ENCODE measurements at places on chromosomes 3 and 15.
A peak's percentile ranks its signal among the peaks of the same experiment; 100 is the strongest.

DNA sequence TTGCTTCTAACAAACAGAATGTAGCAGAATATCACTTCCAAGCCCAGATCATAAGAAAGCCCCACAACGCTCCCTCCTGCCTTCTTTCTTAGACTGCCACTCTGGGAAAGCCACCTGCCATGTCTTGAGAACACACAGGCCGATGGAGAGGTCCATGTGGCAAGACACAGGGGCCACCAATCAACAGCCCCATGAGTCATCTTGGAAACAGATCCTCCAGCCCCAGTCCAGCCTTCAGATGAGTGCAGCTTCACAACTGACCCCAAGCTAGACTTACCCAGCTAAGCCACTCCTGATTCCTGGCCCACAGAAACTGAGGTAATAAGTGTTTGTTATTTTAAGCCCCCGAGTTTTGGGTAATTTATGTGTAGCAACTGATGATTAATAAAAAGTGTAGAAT lies 39.7 kb downstream of the PTH1R start:
- DNase-seq = no peak

DNA sequence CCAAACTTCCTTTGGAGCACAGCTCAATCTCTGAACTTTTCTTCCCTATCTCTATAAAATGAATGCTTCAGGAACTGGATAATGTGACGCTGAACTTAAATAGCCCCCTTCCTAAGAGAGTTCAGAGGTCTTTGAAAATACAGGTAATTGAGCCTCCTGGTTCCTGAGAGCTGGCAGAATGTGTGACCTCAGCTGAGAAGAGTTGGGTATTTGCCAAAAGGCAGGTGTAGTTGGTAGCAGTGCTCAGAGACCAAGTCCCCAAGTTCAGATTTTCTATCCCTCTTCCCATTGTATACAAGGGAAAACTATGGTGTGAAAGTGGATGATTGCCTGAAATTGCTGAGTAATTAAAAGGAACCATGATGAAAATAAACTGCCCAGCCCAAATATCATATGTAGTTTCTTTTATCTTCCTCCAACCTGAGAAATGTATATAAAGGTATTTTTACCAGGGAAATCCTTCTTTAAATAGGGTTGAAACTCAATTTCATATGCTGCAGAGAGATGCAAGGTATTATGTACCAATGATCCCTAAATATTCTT lies 154.6 kb upstream of the ICE2 start:
- no peak for DNase-seq

- DNase-seq = peak; percentile 61
These were observed 45.5 kb downstream of the SLC28A1 start for GRCh38 chr15:84929795-84930603.

GRCh38 chr3:196942915-196943277 lies 568 bp upstream of the NCBP2 start:
- peak; percentile 51 for DNase-seq

- DNase-seq = peak; percentile 69
These were observed 68.5 kb downstream of the TMCC1 start for GRCh38 chr3:129824926-129825541.

- no peak for DNase-seq
These were observed 2.1 kb upstream of the BRPF1 start for GRCh38 chr3:9729419-9729818.

- no peak for DNase-seq
These were observed 39.7 kb downstream of the STT3B start for GRCh38 chr3:31572236-31573004.

- no peak for DNase-seq
These were observed 55.2 kb downstream of the MCTP2 start for GRCh38 chr15:94286583-94286982.

DNA sequence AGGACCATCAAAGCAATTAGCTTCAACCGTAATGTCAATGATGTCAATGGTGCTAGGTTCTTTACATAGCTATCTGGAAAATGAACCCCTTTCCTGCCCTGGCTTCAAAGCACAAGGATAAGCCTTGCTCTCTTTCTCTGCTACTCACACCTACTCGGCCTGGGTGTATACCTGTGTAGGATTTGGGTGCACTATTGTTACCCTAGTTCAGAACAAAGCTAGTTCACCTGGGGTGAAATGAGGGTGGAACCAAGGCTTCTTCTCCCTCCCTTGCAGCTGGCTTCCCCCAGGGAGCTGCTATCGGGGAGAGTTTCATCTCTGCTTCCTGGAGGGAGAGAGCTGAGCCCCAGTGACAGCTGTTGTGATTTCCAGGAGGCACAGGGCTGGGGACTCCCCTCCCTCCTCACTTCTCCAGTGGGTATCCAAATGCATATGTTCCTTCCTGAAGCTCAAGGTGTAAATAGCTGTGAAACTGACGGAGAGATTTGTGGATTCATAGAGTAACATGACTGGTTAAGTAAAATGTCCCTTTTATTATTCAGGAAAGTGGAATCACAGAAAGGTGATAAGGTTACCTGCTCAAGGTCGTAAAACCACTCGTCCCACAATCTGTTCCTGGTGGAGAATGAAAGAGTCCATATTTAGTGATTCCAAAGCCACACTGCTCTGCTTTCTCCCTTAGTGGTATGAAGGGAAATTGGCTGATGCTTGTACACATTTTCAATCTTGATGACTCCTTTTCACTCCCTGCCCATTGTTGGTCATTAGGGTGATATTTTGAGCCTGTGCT lies 11.8 kb upstream of the C3orf70 start:
- DNase-seq = no peak

DNA sequence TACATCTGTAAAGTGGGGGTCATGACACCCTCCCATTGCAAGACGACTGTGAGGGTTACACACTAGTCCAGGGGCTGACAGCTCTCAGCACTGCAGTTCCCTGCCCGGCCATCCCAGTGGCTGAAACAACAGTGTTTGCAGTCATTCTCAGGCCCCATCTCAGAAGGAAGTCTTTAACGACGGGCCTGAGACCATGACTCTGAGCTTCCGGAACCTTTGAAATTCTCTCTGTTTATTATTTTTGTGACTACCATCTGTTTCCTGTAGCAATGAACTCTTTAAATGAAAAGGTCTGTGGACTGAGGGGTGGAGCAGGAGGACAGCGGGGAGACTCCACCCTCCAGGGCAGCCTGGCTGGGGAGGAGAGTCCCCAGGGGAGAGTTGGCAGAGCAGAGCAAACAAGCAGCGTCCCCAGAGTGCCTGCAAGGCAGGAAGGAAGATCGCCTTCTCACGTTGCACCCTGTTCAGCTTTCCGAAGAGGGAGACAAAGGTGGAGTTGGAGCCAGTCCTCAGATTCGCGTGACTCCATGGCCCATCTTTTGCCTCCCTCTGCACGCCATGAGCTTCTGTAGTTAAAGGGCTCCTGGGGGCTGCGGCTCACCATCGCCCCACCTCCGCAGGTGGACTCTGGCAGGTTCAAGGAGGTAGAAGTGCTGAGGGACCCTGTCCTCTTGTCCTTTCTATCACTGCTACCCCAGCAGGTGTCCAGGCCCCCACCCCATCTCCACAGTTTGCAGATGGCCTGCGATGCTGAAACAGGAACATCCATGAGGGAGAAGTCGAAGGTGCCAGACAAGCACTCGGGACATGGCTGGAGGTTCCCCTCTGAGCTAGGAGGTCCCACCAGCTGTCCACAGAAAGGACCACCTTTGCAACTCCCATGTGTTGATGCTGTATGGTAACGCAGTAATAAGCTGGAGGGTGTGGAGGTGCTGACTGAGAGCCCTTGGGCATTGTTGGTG lies 525.8 kb upstream of the PROK2 start:
- peak; percentile 81 for DNase-seq

GRCh38 chr15:92417716-92418115 lies 24.0 kb downstream of the ST8SIA2 start:
- DNase-seq = no peak

DNA sequence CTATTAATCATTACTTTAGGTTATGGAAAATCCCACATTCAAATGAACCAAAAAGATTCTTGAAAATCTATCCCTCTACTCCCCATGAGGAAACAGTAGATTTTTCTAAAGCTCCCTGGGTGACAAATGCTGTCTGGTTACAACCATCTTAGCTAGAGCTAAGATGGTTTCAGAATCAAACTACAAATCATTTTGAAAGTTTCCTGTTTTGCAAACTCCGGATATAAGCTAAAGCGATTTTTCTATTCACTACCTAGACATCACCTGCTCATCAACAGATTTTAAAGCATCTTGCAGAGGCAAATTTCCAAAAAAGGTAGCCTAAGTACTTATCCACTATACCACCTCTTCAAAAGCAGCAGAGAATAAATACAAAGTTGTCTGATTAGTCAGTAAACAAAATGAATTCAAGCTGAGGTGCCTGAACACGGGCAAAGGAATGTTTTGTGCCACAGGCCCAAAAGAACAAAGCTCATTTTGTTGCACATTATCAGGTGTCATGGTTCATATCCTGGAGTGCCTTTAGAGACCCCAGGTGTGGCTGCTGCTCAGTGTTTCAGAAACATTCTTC lies 204.9 kb downstream of the TNIK start:
- DNase-seq = no peak

GRCh38 chr3:4818164-4818563 lies 161.1 kb upstream of the BHLHE40 start:
- no peak for DNase-seq

- peak; percentile 91 for DNase-seq
These were observed 1.4 kb downstream of the CRTAP start for GRCh38 chr3:33115024-33115768.

DNA sequence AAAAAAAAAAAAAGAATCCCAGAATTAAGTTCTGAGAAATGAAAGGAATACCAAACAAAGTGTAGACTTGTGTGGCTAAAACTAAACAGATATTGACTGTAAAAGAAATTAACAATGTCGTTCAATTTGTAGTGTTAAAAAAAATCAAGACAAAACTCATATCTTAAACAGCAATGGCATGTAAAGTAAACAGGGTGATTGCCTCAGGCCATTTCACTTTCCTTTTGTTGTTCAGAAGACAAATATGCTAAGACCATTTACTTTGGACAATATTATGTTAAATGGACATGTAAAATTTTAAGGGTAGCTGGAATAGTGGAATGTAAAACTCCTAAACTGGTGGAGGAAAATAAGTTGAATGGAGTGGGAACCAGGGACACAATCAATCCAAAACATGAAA lies 139.1 kb downstream of the RTP4 start:
- no peak for DNase-seq

DNA sequence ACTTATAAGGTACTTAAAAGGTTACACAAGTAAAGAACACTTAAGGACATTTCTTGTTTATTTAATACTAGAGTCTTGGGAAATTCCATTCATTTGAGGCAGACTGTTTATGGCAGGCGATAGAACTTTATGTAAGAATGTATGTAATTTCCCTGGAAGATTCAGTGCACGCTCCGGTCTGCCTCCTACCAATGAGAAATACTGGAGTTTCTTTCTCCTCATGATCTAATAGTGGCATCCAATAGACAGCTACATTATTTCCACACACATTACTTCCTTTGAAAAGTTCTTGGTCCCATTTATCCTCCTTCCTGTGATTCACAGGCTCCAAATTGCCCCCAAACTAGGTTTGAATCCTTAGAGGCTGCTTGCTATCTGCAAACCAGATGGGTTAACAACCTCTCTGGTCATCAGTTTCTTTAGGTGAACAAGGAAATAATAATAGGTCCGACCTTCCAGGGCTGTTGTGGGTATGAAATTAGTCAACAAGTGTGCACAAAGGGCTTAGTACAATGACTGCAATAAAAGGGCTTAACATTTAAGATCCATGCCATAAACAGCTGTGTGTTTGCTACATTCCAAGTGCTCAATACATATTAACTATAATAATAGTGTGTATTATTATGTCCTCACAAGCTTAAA lies 30.7 kb downstream of the EIF4E3 start:
- DNase-seq = peak; percentile 88

DNA sequence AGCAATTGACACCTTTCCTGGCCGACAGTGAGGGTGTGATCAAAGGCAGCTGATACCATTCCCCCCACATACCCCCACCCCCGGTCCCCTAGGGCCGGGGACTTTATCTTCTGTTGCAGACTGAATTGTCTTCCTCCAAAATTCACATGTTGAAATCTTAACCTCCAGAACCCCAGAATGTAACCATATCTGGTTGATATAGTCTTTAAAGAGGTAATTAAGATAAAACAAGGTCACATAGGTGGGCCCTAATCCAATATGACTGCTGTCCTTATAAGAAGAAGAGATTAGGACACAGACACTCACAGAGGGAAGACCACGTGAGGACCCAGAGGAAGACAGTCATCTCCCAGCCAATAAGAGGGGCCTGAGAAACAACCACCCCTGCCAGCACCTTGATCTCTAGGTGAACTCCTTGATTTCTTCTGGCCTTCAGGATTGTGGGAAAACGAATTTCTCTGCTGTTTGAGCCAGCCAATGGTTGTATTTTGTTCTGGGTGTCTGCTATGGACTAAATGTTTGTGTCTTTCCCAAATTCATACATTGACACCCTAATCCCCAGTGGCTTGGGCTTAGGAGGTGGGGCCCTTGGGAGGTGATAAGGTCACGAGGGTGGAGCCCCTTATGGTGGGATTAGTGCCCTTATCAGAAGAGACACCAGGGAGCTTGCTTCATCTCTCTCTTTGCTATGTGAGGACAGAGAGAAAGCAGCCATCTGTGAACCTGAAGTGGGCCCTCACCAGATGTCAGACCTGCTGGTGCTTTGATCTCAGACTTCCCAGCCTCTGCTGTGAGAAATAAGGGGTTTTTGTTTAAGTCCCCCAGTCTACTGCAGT lies 144.0 kb downstream of the CHSY1 start:
- DNase-seq = no peak

- no peak for DNase-seq
These were observed 1046.4 kb downstream of the NTRK3 start for GRCh38 chr15:87209891-87210689.

GRCh38 chr3:147356909-147357900 lies 49.1 kb downstream of the ZIC4 start:
- DNase-seq = no peak

- DNase-seq = no peak
These were observed 39.2 kb upstream of the STRIT1 start for GRCh38 chr3:155332716-155333115.

GRCh38 chr3:5226783-5227182 lies 39.3 kb downstream of the EDEM1 start:
- DNase-seq = peak; percentile 62

GRCh38 chr15:84819791-84820190 lies 2.6 kb downstream of the ALPK3 start:
- no peak for DNase-seq

- no peak for DNase-seq
These were observed 223.8 kb downstream of the KLF13 start for GRCh38 chr15:31550211-31550977.

DNA sequence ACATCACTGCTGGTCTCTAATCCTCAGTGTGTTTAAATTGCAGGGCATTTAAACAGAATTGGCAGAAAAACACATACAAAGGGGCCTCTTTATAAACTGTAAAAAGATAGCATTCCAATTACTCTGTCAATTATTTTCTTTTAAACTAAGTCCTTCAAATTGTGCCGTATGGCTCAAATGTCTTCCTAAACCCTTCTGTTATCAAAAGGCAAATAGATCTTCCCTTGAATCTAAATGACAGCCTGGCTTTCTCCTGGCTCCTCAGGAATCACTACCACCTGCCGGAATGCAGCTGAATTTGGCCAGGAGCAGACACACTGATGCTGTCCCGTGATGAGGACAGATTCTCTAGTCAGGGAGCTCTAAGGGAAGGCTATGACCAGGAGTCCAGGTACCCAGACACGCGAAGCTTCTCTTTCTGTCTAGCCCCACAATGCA lies 85.6 kb downstream of the IGF2BP2 start:
- DNase-seq = no peak

Measured in cardiac fibroblast (primary cell).